ENCODE measurements at places on chromosomes 3 and 15.

DNA sequence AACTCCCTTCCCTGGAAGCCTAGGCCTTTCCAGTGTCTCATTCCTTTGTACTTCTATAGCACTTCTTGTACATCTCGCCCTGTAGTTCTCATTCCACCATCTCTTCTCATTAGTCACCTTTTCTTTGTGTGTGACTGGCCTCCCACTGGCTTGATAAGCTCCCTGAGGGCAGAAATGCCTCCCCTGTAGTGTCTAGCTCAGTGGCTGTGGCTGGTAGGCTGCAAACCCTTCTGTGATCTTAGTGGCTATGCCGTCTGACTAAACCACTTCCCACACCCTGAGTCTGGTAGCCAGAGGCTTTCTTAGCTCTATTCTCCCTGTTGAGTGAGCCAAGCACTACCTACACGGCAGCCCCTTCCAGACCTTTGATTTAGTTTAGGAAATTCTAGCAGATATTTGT lies 24.4 kb upstream of the TNFAIP8L3 start:
- DNase-seq = no peak

- DNase-seq = no peak
These were observed 692 bp downstream of the PSMD2 start for GRCh38 chr3:184299488-184300377.

GRCh38 chr3:48852151-48852550 lies 4.5 kb upstream of the PRKAR2A start:
- no peak for DNase-seq

GRCh38 chr15:90594301-90594738 lies 64.6 kb downstream of the CRTC3 start:
- DNase-seq = peak; percentile 60

GRCh38 chr3:114846779-114847178 lies 300.3 kb downstream of the ZBTB20 start:
- no peak for DNase-seq

DNA sequence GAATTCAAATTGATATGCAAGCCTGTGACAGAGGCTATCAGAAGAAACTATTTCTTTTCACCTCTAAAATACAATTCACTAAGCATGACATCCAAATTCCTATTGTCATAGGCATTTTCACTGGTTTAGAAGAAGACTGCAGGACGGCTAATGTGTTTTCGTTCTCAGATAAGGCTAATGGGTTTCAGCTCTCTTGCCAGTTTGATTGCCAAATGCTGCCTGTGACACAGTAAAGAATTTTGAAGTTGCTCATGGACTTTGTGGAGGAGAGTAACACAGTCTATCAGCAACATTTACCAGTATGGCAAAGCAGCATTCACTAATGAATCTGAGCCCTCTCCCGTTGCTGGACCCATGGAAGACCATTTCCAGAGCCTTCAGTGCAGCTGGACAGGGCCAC lies 948.1 kb downstream of the FHIT start:
- no peak for DNase-seq

DNA sequence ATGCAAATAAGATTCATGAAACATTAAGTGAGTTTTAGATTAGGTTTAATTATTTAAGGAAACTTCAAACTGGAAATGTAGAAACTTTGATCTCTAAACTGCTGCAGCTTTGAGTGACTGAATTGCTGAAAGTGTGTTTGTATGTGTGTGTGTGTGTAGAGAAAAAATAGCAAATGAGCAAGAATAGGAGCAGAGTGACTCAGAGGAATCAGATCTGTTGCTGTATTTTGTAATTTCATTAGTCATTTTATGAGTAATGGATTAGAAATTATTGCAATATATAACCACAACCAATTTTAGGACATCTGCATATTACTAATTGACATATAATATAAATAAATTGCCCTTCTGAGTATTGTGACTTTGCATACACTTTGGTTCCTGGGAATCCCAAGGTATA lies 52.8 kb upstream of the SLC9A9 start:
- DNase-seq = no peak

GRCh38 chr3:32780735-32781210 lies 37.0 kb upstream of the TRIM71 start:
- no peak for DNase-seq

DNA sequence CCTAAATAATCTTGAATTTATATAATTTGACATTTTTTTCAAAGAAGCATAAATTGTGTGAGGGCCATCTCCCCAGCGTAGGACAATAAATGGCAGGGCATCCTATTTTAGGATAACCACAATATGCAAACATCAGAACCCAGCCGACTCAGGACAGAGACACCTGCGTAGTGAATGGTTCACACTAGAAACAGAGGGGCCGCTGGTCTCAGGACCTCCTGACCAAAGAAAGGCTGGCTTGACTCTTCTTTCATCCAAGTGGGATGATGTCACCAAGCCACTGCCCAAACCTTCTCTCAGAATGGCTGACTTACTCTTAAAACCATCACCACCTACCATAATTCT lies 162.1 kb downstream of the FOXP1 start:
- no peak for DNase-seq

Measured in activated T-helper 1 cell treated with anti-CD3 and anti-CD28 coated beads, Interleukin-2, amount 50 U/mL, for 16 hours (primary cell).